ENCODE measurements at places on chromosomes 6 and 20. TPM values are rescaled to one million over a fixed set of nuclear protein-coding genes. Genes with fewer than 3 reads are reported as not detected.

The RPS10 gene
- total RNA-seq, result 1,221 TPM

The WDR27 gene
- 31.2 TPM for total RNA-seq

DNA sequence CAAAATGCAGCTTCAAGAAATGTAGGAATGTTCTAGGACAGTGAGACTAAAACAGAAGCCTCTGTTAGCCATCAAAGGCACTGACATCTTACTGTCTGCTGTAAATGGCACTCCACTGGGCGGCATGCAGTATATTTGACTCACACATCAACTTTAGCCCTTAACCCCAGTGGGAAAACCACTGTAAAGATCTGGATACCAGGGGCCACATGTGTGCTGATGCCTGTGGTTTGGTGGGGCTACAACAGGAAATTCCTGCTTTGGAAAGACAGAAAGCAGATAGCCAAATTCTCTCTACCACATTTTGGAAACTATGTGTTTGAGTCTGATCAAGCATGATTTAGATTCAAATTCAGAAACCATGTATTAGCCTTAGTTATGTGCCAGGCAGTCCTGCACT is 4.3 kb downstream of the PFDN4 start:
- DNase-seq, result peak; percentile 83

DNA sequence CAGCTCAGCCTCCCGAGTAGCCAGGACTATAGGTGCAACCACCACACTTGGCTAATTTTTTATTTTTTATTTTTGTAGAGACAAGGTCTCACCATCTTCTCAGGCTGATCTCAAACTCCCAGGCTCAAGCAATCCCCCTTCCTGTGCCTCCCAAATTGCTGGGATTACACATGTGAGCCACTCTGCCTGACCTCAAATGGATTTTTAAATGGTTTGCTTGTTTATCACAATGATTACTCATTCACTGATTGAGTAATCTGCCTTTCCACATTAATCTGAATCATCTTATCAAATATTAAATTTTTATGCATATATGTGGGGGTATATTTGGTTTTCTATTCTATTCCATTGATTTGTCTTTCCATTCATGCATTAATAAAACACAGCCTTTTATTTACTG is 9.4 kb upstream of the KHDC1L start:
- DNase-seq, result peak; percentile 52

GRCh38 chr6:5274231-5274630 is 12.9 kb downstream of the FARS2 start:
- DNase-seq, result no peak

DNA sequence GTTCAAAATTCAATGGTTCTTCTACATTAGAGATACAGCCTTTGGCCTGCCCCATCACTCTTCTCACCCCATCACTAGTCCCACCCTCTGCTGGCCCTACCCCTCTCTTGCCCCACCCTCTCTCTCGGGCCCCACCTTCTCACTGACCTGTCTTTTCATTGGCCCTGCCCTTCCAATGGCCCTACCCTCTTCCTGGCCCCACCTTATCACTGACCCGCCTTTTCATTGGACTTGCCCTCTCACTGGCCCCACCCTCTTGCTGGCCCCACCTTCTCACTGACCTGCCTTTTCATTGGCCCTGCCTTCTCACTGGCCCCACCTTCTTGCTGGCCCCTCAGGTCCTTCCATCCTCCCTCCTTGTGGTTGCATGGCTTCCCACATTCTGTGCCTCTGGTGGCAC is 107.2 kb upstream of the PLEKHG1 start:
- no peak for DNase-seq

- DNase-seq, result no peak
These were observed 17.9 kb upstream of the CST3 start for GRCh38 chr20:23655491-23656211.

DNA sequence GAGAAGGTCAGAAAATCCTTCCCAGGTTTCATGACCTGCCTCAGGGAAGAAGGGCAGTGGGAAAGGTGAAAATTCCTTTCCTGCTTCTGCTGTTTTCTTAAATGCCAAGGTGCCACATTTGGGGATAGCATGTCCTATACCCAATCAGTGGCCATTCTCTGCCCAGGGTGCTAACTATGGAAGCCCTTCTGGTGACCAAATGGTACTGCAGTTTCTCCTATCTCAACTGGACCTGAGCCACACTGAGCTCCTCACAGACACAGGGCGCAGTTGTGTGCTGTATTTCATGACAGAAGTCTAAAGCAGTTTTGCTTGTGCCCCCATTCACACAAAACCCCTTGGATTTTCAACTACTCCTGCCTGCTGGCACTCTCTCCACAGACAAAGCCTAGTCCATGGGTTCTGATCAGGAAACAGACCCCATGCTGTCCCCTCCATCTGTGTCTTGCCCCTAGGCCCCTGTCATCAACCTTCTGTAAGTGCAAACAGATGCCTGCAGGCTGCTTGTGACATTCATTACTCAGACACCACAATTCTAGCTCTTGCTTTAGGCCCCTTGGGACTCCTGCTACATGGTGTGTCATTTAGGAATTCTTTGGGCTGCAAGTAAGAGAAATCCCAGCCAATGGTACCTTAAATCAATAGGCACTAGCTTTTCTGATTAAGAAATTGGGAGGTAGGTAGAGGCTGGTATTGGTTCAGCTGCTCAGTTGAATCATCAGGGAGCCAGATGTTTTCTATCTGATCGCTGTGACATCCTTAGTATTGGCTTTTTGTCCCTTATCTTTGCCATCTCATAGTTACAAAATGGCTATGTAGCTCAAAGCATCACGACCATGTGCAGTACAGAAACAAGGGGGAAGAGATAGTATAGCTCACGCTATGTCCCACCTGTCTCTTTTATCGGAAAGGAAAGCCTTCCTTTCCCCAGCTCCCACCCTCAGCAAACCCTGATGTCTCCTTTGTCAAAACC is 147.8 kb downstream of the CD83 start:
- no peak for DNase-seq
